ENCODE measurements at places on chromosomes 6 and 20. TPM values are rescaled to one million over a fixed set of nuclear protein-coding genes. Genes with fewer than 3 reads are reported as not detected.

- no peak for DNase-seq
These were observed 21.5 kb upstream of the SMIM13 start for GRCh38 chr6:11072101-11072500.

GRCh38 chr6:108119769-108120141 is 45.2 kb upstream of the OSTM1 start:
- DNase-seq: peak; percentile 3

GRCh38 chr6:12229332-12229731 is 60.8 kb upstream of the EDN1 start:
- no peak for DNase-seq

DNA sequence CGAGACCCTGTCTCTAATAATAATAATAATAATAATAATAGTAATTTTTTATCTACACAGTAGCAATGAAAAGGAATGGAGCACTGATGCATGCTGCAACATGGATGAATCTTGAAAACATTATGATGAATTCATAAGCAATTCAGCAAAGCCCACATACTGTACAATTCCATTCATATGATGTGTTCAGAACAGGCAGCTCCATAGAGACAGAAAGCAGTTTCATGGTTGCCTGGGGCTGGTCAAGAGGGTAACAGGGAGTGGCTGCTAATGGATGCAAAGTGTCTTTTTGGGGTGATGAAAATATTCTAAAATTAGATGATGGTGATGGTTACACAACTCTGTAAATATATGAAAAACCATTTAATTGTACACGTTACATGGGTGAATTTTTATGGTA is 43.6 kb downstream of the SLC24A3 start:
- DNase-seq: no peak

- peak; percentile 40 for DNase-seq
These were observed 19.6 kb upstream of the SERPINB1 start for GRCh38 chr6:2861060-2861821.

DNA sequence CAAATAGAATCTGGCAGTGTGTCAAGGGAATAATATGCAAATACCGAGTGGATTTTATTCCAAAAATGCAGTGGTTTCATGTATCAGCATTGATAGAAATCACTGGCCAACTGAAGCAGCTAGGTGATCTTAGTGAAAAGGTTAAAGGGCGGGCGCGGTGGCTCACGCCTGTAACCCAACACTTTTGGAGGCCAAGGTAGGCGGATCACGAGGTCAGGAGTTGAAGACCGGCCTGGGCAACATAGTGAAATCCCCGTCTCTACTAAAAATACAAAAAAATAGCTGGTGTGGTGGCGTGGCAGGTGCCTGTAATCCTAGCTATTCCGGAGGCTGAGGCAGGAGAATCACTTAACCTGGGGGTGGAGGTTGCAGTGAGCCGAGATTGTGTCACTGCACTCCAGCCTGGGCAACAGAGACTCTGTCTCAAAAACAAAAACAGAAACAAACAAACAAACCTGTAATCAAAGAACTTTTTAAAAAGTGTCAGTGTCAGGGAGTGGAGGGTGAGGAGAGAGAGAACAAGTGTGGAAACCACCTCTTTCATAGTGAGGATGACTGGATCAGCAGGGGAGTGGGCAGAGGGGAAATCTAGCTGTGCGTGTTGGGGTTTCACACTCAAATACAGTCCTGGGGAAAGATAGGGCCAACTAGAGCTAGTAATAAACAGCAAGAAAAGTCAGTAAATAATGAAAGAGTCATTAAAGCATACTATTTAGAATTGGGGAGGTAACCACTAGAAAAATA is 57.1 kb downstream of the CDS2 start:
- no peak for DNase-seq

GRCh38 chr6:116314218-116314617 is 34.5 kb upstream of the TSPYL1 start:
- DNase-seq: no peak

- no peak for DNase-seq
These were observed at the start of gene ERVFRD-1 for GRCh38 chr6:11110921-11111768. Gene ERVFRD-1, minus strand, starts transcription at chr6:11111725. Its CDS starts 6,415 bp downstream, at chr6:11105310.

DNA sequence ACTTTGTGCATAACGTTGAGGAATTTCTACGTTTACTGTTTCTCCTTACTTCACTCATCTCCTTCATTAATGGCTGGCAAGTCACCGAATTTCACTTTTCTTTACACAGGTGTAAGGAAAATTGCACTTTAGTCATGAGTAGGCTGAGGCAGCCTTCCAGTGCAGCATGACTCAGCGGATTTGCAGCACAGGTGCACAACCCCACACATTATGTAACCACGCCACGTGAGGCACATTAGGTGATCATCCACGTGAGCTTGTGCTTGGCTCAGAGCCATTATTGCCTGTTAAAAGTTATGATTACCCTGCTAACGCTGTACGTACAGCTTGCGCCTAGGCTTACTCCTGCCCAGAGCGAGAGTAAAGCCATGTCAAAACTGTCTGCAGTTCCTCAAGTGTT is 158.8 kb downstream of the NKAIN2 start:
- DNase-seq: no peak

DNA sequence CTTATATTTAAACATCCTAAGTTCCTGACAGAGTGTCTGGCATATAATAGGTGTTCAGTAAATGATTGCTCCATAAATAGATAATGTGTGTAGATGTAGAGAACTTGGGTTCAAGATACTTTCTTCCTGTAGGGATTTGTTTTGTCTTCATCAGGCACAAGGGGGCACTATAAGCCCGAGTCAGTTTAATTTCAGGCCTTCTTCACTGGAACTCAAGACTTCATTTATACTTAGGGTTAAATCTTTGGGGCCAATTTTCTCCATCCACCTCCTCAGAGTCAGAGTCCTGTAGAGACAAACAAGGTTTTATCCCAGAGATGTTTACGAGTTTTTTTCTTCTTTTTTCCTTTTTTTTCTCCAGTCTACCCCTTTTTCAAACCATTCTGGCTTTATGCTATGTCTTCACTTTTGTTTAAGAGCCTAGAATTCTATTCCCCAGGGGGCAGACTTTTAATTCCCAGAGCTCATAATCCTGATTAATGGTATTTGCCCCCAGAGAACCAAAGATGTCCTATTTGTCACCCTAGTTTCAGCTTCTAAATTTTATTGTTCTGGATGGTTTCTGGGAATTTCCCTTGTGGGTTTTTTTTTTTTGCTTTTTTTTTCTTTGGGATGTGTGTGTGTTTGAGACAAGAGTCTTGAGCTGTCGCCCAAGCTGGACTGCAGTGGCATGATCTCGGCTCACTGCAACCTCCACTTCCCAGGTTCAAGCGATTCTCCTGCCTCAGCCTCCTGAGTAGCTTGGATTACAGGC is 88.4 kb downstream of the HFE start:
- DNase-seq: peak; percentile 53

GRCh38 chr20:41065716-41066115 is 37.1 kb downstream of the TOP1 start:
- no peak for DNase-seq

GRCh38 chr6:88983532-88983931 is 20.1 kb upstream of the RNGTT start:
- DNase-seq: peak; percentile 7

The GNAS-AS1 gene
- 1.0 TPM for total RNA-seq

The COL9A3 gene
- total RNA-seq: 0.35 TPM

The LTA gene
- 335 TPM for total RNA-seq

Data from activated naive CD8-positive, alpha-beta T cell treated with anti-CD3 and anti-CD28 coated beads for 36 hours (primary cell).